Activated CD8-positive, alpha-beta memory T cell treated with anti-CD3 and anti-CD28 coated beads for 1 hour (primary cell): ENCODE measurements at places on chromosomes 3 and 15.

DNA sequence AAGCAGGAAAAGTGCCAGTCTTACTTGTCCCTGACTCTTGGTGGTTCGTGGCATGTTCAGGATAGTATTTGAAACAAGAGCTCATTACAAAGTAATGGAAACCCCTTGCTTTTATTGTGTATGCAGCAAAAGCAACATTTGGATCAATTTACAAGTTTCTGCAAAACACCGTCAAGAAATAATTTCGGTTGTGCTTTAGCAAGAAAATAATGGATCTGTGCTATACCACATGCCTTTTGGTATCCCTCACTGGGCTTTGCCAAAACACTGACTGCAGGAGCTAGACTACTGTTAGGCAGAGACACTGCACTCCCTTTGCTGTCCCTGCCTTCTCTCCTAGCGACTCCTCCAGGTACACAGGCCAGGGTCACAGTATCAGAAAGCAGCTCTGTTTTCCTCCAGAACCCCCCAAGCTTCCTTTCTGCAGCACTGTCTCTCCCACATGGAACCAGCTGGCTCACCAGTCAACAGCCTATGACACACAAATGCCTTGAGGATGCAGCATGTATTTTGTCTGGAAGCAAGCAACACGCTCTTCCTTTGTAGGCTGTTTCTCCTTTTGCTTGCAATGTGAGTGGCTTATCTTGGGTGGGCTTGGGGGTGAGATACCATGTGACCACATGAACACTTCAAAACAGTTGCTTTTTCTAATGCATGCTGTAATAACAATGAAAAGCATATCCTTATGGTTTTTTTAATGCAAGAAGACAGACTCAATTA lies 111.4 kb downstream of the PGPEP1L start:
- no peak for DNase-seq

GRCh38 chr3:62376906-62377877 lies 3.8 kb upstream of the FEZF2 start:
- no peak for DNase-seq

DNA sequence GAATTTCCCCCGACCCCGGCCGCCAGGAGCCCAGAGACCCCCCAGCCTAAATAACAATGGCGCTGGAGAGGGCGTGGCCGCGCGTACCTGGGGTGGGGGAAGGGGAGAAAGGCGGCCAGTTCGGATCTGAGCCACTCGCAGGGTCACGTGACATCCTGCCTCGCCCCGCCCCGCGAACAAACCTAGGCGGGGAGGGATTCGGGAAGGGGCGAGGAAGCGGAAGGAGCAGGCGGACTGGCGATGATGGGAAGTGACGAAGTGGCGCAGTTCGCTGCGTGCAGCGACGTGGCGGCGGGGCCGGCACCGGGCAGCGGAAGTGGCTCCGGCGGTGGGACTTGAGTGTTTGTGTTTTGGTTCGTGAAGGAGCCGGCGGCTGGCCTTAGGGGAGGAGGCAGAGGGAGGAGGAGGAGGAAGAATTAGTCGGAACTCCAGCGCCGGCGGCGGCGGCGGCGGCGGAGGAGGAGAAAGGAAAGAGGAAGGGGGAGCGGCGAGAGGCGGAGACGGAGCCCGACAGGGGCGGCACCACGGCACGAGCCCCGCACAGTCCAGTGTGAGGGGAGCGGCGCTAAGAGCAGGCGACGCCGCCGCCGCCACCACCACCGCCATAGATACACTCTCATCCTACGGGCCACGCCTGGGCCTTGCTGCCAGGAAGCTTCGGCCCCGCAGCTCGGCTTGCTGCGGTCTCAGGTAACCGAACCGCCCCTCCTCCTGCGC lies at the start of gene RAB5A:
Gene RAB5A, plus strand, starts transcription at position 266 of the 717 bp plus-strand sequence. CDS start 3,802 bp downstream, outside the sequence.
- peak; percentile 89 for DNase-seq

- peak; percentile 76 for DNase-seq
Measured at GRCh38 chr15:94230883-94231722, at the start of gene MCTP2. Gene MCTP2 (plus strand): TSS chr15:94231561. CDS start chr15:94298266, 66,705 bp downstream.

- no peak for DNase-seq
Measured at GRCh38 chr3:79038636-79039035, 729.2 kb downstream of the ROBO1 start.
